ENCODE measurements at places on chromosomes 2 and 18.

GRCh38 chr2:39228413-39229209 lies 15.2 kb downstream of the CDKL4 start:
- no peak for DNase-seq

- DNase-seq, result no peak
Measured at GRCh38 chr18:71426441-71426840, 1117.7 kb downstream of the CBLN2 start.

- DNase-seq, result no peak
Measured at GRCh38 chr2:170747921-170748320, 22.3 kb upstream of the ERICH2 start.

DNA sequence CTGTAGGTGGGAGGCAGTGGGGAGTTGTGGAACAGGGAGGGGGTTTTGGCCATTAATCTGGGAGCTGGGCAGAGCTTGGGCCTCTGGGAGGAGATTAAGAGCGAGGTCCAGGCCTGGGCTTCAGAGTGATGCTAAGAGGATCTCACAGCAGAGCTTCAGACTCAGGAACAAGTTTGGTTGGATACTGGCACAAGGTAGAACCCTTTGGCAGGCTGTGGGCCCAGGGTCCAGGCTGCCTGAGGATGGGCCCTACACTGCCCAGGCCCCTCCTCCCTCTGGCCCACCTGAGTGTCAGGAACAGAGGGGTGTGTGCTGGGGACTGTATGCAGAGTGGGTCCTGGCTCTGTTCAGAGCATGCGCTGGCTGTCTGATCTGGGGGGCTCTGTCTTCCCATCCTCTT lies 334.9 kb downstream of the CYP26B1 start:
- DNase-seq, result no peak

- no peak for DNase-seq
Measured at GRCh38 chr2:216287251-216287650, 85.0 kb downstream of the MARCHF4 start.

DNA sequence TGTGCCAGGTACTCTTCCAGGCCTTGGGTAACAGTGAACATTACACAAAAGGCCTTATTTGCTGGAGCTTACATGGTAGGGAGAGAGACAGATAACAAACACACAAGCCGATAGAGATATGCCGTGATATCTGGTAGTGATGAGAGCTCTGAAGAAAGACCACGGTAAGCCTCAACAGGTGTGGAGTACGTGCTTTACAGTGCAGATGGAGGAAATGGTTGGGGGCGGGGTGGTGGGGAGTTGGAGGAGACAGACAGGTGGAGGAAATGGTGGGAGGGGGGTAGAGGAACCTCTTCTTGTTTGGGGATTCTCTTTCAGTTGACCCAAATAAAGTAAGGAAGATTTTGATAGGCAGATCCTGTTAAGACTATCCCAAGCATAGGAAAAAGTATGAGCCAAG lies 141.1 kb upstream of the ALPP start:
- DNase-seq, result no peak

GRCh38 chr2:28251337-28251736 lies 141.3 kb upstream of the FOSL2 start:
- no peak for DNase-seq

DNA sequence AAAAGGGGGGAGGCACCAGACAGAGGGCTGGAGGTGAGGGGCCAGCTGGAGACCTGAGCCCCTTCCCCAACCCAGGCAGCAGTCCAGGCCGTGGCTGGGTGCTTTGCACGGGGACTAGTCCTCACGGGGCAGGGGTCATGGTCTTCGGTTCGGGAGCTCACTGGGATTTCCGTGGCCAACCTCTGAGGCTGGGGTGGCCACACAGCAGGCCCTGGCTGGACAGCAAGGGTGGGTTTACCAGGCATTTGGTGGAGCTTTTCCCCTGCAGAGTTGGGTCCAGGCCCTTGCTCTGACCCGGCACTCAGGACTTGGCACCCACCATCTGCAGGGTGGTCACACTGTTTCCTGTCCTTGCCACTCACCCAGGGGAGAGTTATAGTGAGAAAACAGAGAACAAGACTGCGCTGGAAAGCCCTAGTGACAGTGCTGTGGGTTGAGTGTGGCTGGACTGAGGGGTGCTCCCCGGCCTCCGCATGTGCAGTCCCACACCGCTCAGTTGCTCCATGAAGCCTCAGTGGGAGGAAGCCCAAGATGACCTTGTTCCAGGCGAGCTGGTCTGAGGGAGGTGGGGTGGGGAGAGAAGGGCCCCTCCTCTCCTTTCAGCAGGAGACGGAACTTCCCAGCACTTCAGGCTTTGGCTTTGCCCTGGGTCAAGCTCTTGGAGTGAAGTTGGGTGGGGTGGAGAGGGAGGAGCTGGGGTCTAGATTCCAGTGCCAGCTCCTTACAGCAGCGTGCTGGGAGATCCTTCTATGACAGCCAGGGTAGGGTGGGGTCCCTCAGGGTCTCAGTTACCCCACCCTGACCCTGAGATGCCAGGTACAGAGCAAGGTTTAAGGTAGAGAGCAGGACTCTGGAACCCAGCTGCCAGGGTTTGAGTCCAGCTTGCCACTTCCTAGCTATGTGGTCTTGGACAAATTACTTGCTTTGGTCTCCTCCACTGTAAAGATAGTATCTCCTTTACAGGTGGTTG lies 219.8 kb downstream of the DYSF start:
- DNase-seq, result no peak

- DNase-seq, result peak; percentile 13
Measured at GRCh38 chr2:141611176-141611571, 519.6 kb downstream of the LRP1B start.

DNA sequence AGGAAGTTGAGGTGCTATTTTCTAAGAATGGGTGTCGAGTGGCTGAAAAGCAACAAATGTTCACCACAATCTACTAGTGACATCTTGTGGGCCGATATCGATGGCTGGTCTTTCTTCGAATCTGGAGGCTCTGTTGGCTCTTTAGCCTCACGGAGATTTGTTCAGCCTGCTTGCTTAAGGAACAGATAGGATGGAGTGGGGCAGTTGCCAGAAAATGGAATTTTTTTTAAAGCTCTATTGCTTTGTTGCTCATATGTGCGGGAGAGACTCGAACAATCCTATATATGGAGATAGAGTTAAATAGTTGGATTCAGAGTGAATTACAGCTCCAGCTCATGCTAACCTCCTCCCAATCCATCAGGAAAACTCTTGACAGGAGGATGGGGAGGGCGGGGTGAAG lies 70.9 kb upstream of the LYPD6B start:
- DNase-seq, result no peak

GRCh38 chr18:64713284-64713683 lies 564.4 kb upstream of the LINC00305 start:
- DNase-seq, result no peak

- no peak for DNase-seq
Measured at GRCh38 chr2:75012080-75012479, 53.6 kb downstream of the POLE4 start.

GRCh38 chr2:163367825-163368582 lies 367.8 kb downstream of the FIGN start:
- DNase-seq, result no peak

GRCh38 chr2:240576036-240576435 lies 7.8 kb downstream of the RNPEPL1 start:
- DNase-seq, result no peak

DNA sequence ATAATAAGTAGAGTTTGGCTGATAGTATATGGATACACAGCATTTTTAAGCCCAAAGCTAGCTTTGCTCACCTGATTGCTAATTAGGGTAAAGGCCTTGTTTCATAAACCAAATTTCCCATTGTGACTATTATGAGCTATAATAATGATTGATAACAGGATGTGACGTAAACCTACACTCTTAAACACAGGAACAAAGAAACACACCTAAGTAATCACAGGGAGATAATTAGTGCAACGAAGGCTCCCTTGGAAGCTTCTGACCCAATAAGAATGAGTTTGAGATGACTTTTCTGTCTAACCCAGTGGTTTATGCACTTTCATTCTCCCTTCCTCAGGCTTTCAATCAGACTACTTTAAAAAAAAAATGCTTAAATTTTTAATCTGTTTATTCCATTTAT lies 683.2 kb downstream of the SATB2 start:
- no peak for DNase-seq

DNA sequence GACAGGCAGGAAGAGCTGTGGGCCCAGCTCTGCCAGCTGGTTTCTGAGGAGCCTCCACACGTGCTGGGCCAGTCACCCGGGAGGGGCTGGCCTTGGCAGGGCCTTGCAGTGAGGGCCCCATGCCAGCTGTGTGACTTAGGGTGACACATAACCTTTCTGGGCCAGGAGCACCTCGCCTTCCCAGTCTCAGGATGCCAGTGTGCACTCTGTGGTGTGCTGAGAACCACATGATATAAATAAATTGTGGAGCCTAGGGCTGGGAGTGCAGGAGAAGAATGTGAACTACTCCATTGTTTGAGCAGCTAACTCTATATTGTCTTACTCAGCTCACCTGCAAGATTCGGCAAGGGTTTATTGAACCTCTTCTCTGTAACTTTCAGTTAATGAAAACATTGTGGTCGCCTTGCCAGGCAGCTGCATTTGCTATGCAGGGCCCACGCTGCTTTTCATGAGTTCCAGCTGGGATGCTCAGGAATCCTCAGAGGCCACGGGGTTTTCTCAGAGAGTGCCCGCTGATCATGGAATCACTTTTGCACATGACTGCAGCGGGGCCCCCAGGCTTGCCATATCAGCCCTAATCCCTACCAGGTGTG lies 222.3 kb downstream of the SH3RF3 start:
- no peak for DNase-seq

DNA sequence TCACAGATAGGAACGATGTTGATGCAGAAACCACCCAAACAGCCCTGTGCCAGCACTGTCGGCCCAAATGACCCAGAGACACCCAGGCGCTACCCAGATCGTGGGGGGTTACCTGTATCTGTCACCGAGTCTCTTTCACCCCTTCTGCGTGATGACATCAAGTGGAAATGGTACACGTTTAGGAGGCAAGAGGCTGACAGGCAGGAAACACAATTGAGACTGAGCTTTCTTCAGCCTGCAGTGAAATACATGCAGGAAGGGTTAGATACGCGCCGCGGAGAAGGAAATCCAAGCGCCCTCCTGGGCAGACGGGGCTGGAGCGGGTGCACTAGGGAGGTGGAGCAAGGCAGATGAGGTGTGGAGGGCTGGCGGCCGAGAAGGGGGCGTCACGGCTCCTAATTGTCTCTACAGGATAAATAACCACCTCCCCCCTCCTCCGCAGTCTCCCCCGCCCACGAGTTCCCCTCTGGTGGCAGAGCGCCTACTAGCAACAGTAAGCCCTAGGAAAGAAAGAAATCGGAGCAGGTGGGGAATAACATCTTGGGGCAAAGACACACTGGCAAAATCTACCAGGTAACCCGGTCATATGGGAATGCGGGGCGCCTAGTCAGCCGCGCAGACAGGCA lies at the start of gene RNF152:
RNF152 (minus strand) TSS at position 325 of the 626 bp plus-strand sequence. CDS start 76,544 bp downstream, outside the sequence.
- DNase-seq, result peak; percentile 21

DNA sequence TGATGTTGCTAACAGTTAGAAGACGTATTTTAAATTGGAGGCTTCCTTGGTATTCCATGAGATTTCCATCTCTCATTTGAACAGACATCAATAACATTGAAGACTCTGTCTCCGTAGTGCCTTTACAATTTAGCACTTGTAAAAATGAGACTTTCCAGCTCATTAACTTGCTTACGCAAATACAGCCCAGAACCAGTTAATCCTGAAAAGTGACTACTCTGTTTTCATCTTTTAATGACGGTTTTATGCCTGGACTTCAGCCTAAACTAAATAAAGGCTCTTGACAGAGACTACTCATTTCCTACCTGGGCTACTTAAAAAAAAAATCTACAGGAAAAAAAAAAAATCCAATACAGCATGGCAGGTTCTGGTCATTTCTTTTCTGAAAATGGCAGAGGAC lies 148.6 kb downstream of the LRATD1 start:
- no peak for DNase-seq

DNA sequence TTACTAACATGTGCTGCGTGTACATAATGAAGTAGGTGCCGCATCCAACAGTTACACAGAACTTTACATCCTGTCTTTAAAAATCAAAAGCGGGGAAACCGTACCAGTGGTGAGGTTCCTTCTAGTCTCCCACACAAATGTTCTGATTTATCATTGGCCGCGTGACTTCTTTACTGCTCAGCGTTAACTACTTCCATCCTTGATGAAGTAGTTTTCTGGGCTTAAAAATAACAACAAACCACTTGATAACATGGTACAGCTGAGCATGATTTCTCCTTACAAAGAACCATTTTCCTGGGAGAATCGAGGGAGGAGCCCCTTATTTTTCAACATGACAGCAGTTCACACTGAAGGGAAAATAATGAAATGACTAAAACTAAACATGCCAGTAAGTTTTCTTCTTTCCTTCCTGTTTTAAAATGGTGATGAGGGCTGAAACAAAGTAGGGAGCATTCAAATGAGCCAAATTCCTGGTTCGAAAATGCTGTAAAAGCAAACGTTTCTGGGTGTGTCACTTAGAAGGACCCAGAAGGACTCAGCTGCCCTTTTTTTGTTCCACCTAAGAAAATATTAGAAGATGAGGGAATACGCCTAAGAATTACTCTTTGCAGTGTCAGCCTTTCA lies 9.9 kb downstream of the EMILIN2 start:
- DNase-seq, result no peak

DNA sequence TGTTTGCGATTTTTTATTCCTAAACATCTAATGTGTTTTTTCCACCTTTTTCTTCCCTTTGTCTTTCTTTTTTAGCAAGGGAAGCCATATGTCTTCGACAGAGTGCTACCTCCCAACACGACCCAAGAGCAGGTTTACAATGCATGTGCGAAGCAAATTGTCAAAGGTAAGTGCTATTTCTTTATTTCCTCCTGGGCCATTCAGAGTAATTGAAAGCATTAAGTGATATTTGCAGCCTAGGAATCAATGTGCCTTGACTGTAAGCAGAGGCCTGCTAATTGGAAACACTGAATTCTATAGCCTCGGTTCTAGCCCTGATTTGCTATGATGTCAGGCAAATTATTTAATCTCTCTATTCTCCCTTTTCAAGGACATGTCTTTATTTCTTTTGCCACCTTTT lies 47.0 kb downstream of the KIF5C start:
- no peak for DNase-seq

DNA sequence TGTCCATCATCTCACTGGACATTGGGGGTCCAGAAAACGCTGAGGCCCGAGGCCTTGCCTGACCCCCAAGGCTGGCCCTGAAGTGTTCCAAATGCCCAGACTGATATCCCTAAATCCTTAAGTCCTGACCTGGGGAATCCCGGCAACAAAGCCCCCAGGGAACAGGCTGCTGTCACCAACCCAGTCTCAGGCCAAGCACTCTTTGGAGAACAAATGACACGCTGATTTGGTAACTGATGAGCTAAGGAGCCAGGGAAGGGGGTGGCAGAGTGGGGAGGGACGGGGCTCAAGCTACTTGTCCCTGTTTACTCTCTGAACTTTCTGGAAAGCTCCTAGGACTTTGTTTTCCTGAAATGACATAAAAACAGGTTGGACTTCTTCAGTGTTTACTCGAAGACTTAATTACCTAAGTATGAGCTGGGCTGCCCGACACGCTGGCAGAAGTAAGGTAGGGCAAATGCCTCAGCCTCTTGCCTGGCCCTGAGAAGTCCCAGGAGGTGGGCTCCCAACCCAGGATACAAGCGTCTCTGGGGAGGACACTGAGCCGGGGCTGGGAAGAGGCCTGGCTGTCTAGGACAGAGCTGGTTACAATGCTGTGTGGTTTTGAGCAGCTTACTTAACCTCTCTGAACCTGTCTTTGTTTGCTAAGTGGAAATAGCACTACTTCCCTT lies 105.5 kb upstream of the GLI2 start:
- DNase-seq, result no peak

- no peak for DNase-seq
Measured at GRCh38 chr18:49645841-49646351, 84.0 kb downstream of the LIPG start.

GRCh38 chr18:37483221-37483971 lies 82.2 kb downstream of the CELF4 start:
- peak; percentile 31 for DNase-seq
